ENCODE measurements at places on chromosomes 1 and 21.

GRCh38 chr1:155320252-155320651 lies 442 bp upstream of the RUSC1 start:
- no peak for DNase-seq

DNA sequence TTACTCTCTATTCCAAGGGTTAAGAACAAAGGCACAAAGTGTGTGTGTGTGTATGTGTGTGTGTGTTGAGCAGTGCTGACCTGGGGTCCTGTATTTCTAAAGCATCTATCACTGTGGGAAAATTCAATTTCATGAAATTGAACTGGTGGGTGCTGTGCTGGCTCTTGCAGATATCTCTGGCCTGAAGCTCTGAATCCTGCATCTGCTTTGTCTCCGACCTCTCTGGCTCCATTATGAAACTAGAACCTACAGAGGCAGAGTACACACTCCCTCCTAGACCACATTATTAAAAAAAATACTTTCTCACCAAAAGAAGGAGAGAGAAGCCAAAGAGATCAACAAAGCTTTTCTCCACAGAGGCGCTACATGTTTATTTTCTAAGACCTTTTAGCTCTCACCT lies 88.4 kb upstream of the PDE4B start:
- no peak for DNase-seq

DNA sequence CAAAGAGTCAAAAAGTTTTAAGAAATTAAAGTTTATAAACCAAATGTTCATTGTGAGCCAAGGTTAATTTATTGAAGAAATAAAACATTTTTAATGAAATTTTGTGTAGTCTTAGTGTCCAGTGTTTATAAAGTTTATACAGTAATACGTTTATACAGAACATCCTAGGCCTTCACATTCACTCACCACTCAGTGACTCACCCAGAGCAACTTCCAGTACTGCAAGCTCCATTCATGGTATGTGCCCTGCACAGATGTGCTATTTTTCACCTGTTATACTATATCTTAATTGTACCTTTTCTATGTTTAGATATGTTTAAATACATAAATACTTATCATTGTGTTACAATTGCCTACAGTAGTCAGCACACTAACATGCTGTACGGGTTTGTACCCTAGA lies 33.6 kb downstream of the TYW3 start:
- no peak for DNase-seq

GRCh38 chr1:26838474-26839338 lies 12.2 kb downstream of the ZDHHC18 start:
- DNase-seq = no peak

DNA sequence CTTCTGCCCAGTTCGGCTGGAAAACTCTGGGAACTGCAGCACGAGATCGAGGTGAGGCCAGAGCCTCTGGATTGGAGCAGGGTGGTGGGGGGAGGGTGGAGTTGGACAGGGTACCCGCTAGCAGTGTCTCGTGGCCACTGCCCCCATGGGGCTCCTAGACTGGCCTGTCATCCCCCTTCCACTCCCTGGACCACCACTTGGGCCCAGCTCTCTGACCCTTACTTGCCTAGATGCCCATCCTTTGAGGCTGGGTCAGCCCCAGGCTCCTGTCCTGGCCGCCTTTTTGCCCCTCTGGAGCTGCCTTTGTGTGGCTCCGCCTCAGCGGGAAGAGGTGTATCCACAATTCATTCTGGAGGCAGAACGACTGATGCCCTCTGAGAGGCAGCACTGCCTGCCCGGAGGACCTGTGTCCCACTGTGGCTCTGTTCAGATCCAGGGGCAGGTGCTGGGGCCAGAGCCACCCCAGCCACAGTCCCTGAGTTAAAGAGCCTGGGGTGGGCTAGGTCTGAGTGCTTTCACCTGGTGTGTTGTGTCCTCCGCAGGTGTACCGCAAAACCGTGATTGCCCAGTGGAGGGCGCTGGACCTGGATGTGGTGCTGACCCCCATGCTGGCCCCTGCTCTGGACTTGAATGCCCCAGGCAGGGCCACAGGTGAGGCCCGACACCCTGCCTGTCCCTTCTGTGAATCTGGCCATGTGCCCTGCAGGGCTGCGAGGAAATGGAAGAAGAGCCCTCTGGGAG lies 17.7 kb downstream of the FAAH start:
- DNase-seq = no peak

DNA sequence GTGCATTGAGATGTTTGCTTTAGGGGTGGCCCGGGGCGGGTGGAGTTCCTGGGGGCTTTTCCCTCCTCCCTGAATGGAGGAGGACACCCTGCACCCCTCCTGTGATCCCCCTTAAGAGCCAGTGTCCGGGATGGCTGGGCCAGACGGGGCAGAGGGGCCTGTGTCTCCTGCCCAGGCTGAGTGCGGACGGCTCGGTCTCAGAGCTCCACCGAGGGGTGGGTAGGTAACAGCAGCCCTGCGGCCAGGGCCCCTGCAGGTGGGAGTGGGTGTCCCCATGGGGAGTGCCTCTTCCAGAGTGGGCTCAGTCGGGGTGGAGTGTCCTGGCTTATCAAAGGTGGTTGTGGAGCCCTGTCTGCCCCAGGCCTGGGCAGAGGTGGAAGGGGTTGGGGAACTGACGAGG lies 23.1 kb downstream of the TP73 start:
- DNase-seq = no peak

DNA sequence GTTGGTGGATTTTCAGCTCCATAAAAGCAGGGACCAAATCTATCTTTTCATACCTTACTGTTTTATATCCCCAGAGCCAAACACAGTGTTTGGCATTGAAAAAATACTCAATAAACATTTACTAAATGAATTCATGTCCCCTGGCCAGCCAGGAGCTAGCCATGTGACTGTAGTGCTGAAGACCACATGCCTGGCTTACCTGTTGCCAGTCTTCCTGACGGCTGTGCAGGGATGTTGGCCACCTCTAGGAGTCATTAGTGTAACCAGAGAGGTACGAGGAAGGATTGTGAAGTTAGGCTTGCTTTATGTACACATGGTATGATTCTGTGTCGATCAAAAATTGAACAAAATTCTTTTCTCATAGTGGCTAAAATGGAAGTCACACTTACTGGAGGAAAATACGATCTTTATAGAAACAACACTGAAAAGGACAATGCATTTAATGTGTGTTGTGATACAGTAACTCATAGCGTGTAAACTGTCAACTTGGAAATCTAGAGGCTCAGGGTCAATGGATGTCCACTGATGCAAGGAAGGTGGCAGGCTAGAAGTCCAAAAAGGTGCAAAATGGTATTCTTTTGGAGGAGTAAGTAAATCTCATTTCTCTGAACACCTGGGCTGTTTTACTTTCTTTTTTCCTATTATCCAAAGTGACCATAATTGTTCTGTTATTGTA lies 60.9 kb downstream of the FGGY start:
- no peak for DNase-seq

DNA sequence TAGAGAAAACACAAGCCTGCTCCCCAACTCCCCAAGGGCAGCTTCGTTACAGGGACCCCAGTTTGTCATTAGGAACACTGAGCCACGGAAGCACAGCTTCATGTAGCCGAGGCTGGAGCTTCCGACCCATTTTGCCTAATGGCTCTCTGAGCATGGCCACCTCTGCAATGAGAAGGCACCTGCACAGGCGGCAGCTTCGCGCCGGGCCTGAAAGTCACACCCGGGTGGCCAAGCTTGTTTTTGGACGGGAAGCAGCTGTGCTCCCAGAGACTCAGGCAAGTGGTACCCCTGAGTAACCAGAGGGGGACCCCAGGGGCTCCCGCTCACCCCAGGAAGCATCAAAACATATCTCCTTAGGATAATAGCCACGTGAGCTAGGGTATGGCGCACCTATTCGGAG lies 80.9 kb downstream of the SLC66A1 start:
- no peak for DNase-seq

- DNase-seq = no peak
Observed at GRCh38 chr1:43438953-43439581, 14.7 kb downstream of the HYI start.

GRCh38 chr1:97461782-97462181 lies 459.1 kb downstream of the DPYD start:
- no peak for DNase-seq

DNA sequence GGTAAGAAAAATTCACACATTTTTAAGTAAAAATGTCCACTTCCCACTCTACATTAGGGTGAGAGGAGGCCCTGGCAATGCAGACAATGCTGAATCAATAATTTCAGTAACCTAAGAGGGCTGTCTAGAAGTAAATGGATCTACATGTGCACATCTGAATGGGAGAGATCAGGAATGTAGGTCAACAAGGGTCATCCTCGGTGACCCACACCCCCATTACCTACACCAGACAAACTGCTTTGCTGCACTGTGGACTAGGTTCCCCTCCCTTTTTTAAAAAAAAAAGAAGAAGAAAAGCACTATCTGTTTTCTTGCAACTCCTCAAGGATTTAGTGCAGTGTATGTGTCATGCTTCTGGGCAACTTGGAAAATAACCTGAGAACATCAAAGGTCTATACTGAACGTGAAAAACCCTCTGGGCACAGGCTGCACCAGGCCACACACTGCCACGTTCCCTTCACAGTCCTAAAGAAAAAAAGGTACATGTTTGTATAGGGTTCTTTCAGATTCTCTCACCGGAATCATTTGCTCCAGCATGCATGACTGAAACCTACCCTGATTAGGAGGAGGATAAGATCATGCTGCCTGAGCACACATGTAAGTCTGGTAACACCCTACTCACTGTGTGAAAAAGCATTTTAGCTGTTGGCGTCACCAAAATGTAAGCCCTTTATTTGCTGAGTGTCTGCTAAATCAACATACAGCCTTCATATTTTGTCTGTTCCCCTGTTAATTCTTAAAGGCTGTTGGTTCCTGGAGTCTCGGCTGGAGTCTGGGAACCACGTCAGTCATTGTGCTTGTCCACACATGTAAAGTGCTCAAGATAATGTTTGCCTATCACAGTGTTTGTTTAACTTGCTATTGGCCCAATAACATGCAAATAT lies 341.0 kb downstream of the SMYD3 start:
- DNase-seq = peak; percentile 66

GRCh38 chr1:11187000-11187399 lies 2.2 kb upstream of the ANGPTL7 start:
- DNase-seq = no peak

- no peak for DNase-seq
Observed at GRCh38 chr1:152479792-152480595, 30.6 kb upstream of the LCE5A start.

GRCh38 chr1:1630965-1631781 lies 800 bp upstream of the MMP23B start:
- no peak for DNase-seq
